A375 (cell line): ENCODE measurements at places on chromosomes 3 and 15. TPM values are rescaled to one million over a fixed set of nuclear protein-coding genes. Genes with fewer than 3 reads are reported as not detected.

The SLITRK3 gene
- total RNA-seq, result 0.04 and 0.11 TPM in 2 replicates

The MAGEL2 gene
- total RNA-seq, result 0.08 and 0.15 TPM in 2 replicates

The CPNE9 gene
- total RNA-seq, result 0.05 and 0.11 TPM in 2 replicates

The STXBP5L gene
- total RNA-seq, result 0.04 TPM in 1 of 2 replicates, not detected in the other

The TMIE gene
- total RNA-seq, result 0.23 and 0.48 TPM in 2 replicates

The SLC38A3 gene
- total RNA-seq, result 0.34 and 0.53 TPM in 2 replicates

The PTPN23 gene
- total RNA-seq, result 30.4 and 38.9 TPM in 2 replicates

The LRRC31 gene
- not detected in 2 replicates for total RNA-seq

The TGM4 gene
- total RNA-seq, result 0.80 TPM in 1 of 2 replicates, not detected in the other

The PLA2G4D gene
- not detected in 2 replicates for total RNA-seq

The EIF5A2 gene
- 2.0 and 6.9 TPM in 2 replicates for total RNA-seq

The A4GNT gene
- total RNA-seq, result not detected in 2 replicates

The C2CD4A gene
- not detected in 2 replicates for total RNA-seq

The MST1 gene
- 7.4 and 8.0 TPM in 2 replicates for total RNA-seq

The UTS2B gene
- not detected in 2 replicates for total RNA-seq
